ENCODE measurements at places on chromosomes 5 and 9.

- peak; percentile 71 for DNase-seq
Measured at GRCh38 chr9:112793213-112793810, 42.8 kb downstream of the SNX30 start.

GRCh38 chr9:78830301-78830700, 533.4 kb downstream of the PSAT1 start:
- no peak for DNase-seq

- DNase-seq = no peak
Measured at GRCh38 chr5:178081571-178082243, 31.6 kb upstream of the N4BP3 start.

- DNase-seq = no peak
Measured at GRCh38 chr5:150123542-150123941, 32.1 kb downstream of the PDGFRB start.

DNA sequence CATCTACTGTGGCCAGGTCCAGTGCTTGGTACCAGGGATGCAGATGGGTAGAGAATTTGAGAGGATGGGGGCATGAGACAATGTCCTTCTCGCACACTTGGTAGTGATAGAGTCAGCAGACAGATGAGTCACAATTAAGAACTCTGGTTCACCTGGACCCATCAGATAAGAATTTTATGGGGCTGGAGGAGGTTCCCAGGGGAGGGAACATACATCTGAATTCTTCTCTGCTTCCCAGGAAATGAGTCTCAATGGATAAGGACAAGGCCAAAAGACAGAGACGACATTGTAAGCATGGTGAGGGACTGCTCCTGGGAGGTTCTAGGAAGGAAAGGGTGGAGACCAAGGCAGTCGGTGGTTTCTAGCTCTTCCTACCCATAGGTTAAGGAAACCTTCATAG, 5.3 kb downstream of the SLC4A9 start:
- no peak for DNase-seq

DNA sequence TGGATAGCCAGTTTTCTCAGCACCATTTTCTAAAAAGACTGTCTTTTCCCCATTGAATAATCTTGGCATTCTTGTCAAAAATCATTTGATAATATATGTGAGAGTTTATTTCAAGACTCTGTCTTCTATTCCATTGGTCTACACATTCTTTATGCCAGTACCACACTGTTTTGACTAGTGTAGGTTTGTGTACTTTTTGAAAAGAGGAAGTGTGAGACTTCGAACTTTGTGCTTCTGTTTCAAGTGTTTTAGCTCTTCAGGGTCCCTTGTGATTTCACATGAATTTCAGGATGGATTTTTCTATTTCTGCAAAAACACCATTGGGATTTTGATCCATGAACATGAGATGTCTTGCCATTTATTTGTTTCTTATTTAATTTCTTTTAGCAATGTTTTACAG, 78.5 kb upstream of the ALDH1A1 start:
- no peak for DNase-seq

- DNase-seq = no peak
Measured at GRCh38 chr5:568809-569208, 43.3 kb upstream of the CEP72 start.

- DNase-seq = no peak
Measured at GRCh38 chr9:3980771-3981170, 319.1 kb downstream of the GLIS3 start.

GRCh38 chr5:38506302-38506701, 50.1 kb downstream of the LIFR start:
- no peak for DNase-seq

DNA sequence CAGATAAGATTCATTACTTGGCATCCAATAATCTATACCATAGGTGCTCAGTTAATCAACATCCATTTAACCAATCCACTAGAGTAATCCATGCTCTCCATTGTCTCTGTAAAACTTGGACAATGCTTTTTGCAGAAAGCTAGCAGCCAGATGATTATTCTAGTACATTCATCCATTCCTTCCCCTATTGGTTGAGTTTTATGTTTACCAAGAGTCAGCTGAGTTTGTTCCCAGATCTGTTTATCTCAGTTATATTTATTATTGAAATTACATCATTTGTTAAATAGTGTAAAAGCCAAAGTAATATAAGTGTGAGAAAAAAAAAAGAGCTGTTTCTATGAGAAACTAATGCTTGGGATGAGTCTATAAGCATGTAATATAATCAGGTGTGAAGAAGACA, 63.3 kb upstream of the TMC1 start:
- no peak for DNase-seq

GRCh38 chr5:52727020-52727419, 60.7 kb upstream of the ITGA1 start:
- no peak for DNase-seq

GRCh38 chr5:100872408-100873190, 30.5 kb downstream of the ST8SIA4 start:
- DNase-seq = no peak

DNA sequence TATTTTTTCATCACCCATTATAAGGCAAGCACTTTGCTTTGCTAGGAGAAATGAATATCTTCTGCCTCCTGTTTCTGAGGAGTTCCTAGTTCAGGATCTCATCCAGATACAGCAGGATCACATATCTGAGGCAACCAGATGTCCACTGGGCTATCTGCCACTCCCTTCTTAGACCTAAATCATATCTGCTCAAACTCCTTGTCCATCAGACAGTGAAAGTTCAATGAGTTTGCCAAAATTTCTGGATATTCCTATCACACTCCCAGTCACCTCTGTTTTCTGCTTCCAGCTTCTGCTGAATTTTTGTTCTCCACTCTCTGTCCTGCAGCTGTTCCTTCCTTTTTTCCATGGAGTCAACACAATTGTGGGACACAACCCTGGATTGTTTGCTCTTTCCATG, 54.2 kb upstream of the BASP1 start:
- DNase-seq = no peak

DNA sequence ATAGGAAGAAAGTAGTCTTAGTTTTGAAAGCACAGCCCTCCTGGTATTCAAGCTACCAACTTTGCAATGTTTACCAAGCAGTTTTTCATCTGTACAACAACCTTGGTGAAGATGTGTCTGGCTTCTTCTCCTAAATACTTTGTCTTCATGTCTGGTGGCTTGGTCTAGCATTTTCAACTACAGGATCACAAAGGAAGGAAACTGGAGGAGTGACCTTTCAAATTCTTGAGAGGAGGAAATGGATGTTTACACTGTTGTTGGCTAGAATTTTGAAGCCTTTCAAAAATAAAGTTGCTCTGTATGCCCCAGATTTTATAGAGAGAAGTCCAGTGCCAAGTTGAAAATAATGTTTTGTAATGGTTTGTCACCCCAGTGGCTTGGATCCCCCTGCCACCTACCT, 16.3 kb downstream of the PAM start:
- no peak for DNase-seq

All from activated CD8-positive, alpha-beta memory T cell treated with anti-CD3 and anti-CD28 coated beads for 4 hours (primary cell).